ENCODE measurements at places on chromosomes 1 and 21. TPM values are rescaled to one million over a fixed set of nuclear protein-coding genes. Genes with fewer than 3 reads are reported as not detected.
A peak's percentile ranks its signal among the peaks of the same experiment; 100 is the strongest.

CASZ1 gene
- polyA plus RNA-seq, result 14.9 TPM

OR10K2 gene
- polyA plus RNA-seq, result not detected

TMEM240 gene
- polyA plus RNA-seq, result 3.8 TPM

LRP8 gene
- polyA plus RNA-seq, result 10.1 TPM

LORICRIN gene
- polyA plus RNA-seq, result not detected

HAO2 gene
- 0.14 TPM for polyA plus RNA-seq

GRIK1 gene
- polyA plus RNA-seq, result 0.48 TPM

PGM1 gene
- 43.3 TPM for polyA plus RNA-seq

DNA sequence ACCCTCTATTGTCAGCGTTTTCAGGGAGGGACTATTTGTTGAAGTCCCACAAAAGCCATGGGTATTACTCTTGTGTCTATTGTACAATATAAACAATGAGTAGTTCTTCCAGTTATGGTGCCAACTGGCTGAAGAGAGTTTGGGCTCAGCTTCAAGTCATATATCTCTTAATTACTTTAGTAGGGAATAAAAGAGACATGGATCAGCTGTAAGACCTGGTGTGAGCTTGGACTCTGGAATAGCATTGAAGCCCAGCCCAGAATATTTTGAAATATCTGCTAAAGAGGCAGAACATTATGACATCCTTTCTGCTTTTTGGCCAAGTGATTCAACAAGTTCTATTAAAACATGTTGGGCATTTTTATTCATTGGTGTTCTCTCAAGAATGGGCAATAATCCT lies 224.9 kb downstream of the BACH1 start:
- peak; percentile 69 for DNase-seq

DNA sequence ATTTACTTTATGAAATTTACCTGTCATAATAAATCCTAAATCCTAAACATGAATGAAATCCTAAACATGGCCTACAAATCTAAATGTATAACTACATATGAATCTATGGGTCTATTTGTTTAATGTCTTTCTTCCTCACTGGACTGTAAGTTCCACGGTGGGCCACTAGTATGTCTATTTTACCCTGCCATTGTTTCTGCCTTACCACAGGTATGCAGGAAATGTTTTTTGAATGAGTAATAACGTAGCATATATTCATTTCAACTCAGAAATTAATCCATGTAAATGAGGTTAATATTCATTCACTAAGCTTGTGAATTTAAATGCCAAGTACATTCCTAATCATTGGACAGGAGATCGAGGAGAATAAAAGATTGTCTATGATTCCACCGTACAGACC lies 35.3 kb downstream of the B3GALNT2 start:
- no peak for DNase-seq

DNA sequence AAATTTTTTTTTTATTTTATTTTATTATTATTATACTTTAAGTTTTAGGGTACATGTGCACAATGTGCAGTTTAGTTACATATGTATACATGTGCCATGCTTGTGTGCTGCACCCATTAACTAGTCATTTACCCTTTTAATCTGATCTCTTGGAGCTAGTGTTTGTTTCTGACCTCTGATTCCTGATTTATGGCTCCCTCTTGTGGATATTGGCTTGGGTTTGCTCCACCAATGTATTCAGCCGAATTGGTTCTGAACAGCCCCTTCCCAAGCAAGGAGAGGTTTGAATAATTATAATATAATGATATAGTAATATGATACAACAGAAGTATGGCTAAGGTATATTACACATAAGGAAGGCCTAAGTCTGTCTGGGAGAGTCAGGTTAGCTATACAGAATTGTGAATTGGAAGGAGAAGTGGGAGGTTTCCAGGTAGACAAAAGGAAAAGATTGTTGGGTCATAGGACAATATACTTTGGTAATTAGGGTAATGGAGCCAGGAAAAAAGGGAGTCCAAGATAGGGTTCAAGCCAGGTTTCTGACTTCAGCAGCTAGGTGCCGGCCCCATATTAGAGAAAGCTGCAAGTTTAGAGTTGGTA lies 53.1 kb upstream of the HMCN1 start:
- DNase-seq, result no peak

- DNase-seq, result no peak
These were observed 59.3 kb upstream of the PPP2R5A start for GRCh38 chr1:212225871-212226302.

DNA sequence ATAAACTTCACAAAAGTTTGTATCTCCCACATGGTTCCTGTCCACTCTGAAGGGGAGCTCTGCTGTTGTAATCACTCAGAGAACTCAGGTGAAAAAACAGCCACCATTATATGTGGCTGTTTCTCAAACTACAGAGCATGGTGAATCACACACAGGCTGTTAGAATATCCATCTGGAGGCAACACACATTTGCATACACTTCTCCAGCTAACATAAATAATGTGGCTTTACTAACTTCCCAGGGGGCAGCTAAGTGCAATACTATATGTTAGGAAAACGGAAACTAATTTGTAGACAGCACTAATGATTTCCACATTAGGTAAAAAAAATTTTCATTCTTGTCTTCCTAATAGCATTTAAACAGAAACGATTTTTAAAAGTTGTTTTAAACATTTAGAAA lies 49.3 kb downstream of the PTGFR start:
- no peak for DNase-seq

GRCh38 chr1:84620720-84621313 lies 46.6 kb upstream of the CTBS start:
- peak; percentile 71 for DNase-seq

DNA sequence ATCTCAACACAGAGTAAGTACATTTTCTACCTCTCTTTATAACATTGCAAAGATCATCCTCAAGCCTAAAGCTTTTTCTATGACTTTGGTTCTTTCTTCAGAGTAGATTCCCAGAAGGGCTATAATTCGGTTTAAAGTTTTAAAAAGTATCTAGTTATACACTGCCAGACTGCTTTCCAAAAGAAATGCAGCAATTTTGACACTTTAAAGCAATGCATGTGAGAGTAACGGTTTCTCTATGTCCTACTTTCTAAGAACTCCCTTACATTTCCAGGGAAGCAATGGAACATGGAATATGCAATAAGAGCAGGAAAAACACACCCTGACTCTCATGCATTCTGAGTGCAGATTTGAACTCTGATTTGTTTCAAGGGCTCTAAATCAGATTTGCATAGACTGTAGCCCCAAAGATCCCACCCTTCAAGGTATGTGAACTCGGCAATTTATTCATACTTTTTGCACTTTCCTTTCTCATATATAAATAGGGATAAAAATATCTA lies 331.6 kb downstream of the HHIPL2 start:
- no peak for DNase-seq

- no peak for DNase-seq
These were observed 4.8 kb downstream of the BARHL2 start for GRCh38 chr1:90712153-90712856.

DNA sequence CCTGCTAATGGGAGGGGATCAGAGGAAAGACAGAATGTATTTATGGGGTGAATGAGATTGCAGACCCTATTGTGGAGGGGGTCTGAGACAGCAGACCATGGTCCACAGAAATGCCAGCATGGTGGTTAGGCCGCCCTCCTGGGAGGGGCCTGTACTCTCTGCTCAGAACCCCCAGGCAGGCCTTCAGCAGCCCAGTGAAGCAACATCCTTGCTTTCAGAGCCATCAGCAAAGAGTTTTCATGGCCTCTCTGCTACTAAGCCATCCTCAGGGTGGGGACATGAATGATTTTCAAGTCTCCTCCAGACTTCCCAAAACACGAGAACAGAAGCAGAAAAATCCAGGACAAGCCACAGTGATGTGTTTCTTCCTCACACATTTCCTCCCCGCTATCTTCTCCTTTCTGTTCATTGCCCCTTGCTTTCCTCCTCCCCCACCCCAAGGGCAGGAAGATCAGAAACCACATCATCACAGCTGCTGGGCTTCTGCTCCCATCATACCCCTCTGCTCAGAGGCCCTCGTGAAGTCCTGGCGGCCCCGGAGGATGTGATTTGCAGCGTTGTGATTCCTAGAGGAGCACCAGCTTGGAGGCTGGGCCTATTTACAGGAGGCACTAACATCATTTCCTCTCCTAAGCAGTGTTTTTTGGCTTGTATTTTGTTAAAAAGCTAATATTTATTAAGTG lies 48.0 kb downstream of the ABCA4 start:
- no peak for DNase-seq

- no peak for DNase-seq
These were observed 21.0 kb downstream of the HMGN2 start for GRCh38 chr1:26493267-26493666.

DNA sequence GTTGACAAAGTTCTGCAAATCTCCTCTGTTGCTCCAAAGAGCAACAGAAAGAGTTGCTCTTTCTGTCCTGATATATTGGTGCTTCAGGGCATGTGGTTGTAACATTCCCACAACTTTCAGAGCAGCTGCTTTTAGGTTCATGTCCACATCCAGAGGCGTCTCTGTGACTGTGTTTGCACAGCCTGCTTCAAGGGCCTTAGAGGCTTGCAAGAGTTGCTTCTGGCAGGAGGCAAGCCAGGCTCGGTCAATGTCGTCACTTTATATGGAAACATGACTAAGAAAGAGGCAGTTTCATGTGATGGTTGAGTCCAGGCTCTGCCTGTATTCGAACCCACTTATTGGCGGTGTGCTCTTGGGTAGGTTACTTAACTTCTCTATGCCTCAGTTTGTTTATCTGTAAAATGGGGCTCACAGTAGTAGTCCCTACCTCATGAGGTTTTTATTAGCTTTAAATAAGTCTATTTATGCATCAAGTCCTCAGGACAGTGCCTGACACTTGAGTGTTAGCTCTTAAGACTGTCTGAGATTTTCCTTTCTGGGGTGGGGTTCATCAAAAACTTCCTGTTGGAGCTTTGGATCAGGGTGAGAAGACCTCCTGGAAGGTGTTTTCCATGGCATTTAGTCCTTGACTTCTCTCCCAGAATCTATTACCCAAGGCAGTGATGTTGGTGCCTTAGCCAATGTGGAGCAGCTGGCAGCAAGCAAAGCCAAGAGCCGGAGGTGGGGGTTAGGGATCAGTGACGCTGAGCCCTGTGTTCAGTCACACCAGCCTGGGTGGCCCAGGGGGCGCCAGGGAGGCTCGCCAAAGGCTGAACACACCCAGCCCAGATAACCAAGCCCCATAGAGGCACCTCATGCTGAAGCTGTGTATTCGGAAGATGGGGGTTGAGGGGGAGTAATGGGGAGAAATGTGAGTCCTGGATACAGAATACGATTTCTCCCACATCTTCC lies 18.9 kb downstream of the LHX4 start:
- no peak for DNase-seq

GRCh38 chr21:43866260-43866629 lies 1.2 kb downstream of the AGPAT3 start:
- peak; percentile 31 for DNase-seq

GRCh38 chr21:34365809-34366208 lies 2.0 kb downstream of the KCNE2 start:
- no peak for DNase-seq

DNA sequence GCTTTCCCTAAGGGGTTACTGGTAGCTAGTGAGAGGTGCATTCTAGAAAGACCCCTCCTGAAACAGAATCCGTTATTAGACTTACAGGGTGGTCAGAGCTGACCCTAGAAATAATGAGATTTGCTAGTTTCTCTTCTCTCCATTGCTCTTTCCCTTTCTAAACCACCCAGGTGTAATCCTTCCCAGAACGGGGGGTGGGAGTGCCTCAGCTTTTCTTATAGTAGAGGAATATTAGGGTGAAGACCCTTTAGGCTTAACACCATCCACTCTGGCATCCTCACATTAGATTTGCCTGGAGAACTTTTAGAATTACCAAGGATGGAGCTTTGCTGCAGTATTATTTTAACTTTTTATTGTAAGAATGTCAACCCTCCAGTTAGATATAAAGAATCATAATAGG lies 49.4 kb downstream of the CAPN9 start:
- DNase-seq, result no peak

DNA sequence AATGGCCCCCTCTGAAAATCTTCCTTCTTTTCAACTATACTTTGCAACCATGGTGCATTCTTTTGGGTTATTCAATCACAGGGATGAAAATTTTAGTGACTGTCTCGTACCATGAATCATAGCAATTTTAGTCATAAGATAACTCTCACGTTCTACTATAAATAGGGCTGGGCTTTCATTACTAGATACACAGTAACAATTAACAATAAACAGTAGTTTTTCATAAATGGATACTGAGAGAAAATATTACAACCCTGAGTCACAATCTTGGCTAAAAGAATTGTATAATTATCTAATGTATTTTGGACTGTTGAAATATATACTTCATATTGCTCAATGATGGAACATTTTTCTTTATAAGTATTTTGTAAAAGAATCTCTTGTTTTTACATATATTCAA lies 96.1 kb downstream of the TEX35 start:
- DNase-seq, result peak; percentile 36

DNA sequence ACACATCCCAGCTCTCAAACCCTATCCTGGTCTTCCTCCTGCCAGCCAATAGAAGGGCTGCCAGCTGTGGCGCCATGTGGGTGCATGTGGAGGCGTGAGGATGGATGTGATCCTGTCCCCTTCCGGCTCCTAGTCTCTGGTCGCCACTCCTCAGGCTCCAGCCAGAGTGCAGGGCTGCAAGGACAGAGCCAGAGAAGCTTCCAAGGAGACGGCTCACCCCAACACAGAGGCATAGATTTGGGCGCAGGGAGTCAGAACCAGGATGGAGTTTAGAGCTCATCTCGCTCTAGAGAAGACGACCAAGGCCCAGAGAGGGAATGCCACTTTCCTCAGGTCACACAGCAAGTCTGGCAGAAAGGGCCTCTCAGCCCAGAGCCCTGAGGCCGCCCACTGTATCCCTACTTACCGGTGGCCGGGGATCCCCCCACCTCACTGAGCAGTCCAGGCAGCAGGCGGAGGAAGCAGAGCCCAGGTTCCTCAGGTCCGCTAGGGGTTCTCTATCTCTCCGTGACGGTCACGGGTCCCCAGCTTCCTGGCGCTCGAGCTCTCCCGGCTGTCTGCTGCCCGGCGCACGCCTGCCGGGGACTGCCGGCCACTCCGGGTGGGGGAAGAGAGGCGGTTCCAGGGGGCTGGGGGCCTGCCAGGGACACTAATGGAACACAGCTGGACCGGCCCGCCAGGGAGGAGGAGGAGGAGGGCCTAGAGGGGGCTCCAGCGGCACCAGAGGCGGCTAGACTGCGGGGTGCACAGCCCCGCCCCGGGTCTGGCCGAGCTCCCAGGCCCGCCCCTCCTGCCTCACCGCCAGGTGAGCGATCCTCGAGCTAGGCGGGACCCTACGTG lies at the start of gene COL16A1:
Gene COL16A1, minus strand, starts transcription at position 587 of the 840 bp plus-strand sequence. CDS start 1,824 bp downstream, outside the sequence.
- DNase-seq, result peak; percentile 93
